MCF 10A (cell line): ENCODE measurements at places on chromosomes 12 and 14.
A peak's percentile ranks its signal among the peaks of the same experiment; 100 is the strongest.

GRCh38 chr12:56616244-56616643 is 13.9 kb downstream of the BAZ2A start:
- no peak for DNase-seq

DNA sequence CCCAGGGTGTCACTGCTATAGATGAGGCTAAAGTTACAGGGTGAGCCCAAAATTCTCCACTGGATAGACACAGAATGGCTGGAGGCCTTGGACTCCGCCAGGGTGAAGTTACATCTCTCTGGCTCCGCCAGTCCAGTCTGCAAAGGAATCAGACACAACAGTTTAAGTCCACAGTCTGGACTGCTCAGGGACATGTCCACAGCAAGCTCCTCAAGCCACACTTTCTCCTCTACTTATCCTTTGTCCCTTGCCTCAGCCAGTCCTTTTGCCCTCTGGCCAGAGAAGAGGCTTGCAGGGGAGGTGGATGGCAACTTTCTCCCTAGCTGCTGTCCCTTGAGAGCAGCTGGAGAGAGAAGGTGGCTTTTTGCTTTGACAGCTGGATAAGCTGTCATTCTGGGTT is 28.0 kb downstream of the PTPRB start:
- no peak for DNase-seq

GRCh38 chr14:55131370-55132137 is 2.5 kb downstream of the LGALS3 start:
- no peak for DNase-seq

DNA sequence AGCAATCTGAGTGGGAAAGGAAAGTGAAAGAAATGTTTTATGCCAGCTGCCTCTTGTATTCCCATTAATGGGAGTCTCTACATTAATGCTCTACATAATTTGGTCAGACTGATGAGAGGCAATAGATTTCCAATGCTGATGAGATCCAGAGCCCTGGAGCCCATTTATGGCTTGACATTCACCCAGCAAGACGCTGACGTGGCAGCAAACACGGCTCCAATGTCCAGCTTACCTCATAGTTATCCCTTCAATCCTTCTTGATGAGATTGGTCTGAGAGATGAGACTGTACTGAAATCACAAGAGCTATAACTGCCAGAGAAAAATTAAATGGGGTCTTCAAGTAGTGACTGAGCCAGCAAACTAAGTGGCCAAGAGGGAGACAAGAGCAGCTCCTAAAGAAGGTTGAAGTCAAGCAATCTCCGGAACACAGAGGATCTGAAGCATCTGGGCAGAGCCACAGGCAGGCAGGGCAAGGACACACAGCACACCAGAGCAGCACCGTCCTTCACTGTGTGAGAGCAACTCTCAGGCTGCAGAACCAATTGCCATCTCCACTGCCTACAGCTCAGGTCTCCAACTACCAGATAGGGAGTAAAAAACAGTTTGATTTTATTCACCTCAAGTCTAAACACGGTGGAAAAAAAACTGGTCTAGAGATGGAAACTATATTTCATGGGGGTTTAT is 7.3 kb upstream of the MYO1A start:
- DNase-seq = no peak

DNA sequence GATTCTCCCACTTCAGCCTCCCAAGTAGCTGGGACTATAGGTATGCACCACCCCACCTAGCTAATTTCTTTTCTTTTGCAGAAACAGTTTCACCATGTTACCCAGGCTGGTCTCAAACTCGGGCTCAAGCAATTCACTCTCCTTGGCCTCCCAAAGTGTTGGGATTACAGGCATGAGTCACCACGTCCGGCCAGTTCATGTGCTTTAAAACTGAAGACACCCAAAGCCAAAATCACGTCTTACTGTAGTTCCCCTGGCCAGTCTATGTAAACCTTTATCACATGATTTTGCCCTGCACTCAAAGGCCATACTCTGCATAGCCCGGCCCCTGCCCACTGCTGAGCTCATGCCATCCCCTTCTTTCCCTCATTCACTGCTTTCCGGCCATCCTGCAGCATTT is 4.5 kb downstream of the ALKBH2 start:
- no peak for DNase-seq

- DNase-seq = no peak
These were observed 3.8 kb upstream of the GZMH start for GRCh38 chr14:24613241-24613640.

DNA sequence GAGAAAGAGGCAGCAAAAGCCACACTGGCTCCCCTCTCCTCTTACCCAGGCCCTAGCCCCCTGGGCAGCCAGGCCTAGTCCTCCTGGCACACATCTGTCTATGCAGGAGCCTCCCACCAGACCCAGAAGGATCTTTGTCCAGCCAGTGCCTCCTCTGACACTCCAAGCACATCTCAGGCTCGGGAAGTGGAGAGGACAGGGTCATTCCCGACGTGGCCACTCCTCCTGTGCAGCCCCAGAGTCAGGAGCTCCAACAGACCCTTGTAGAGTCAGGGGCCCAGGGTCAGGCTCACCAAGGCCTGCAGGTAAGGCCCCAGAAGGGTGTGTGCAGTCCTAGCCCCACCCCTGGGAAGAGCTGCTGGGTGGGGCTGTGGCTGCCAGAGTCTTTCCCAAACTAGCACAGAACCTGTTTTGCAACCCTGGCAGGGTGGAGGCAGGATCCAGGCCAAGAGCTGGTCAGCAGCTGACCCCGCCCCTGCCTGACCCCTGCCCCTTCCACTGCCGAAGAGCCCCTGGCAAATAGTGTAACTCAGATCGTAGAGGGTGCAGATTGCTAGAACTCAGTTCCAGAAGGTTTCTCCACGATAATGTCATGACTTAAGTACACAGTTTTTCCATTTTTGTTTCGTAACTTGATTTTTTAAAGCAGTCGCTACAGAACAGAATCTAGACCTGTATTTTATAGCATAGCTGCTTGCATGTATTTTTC is 26.6 kb upstream of the PNMA1 start:
- peak; percentile 88 for DNase-seq

- DNase-seq = no peak
These were observed 61.0 kb downstream of the PPM1A start for GRCh38 chr14:60309867-60310552.

DNA sequence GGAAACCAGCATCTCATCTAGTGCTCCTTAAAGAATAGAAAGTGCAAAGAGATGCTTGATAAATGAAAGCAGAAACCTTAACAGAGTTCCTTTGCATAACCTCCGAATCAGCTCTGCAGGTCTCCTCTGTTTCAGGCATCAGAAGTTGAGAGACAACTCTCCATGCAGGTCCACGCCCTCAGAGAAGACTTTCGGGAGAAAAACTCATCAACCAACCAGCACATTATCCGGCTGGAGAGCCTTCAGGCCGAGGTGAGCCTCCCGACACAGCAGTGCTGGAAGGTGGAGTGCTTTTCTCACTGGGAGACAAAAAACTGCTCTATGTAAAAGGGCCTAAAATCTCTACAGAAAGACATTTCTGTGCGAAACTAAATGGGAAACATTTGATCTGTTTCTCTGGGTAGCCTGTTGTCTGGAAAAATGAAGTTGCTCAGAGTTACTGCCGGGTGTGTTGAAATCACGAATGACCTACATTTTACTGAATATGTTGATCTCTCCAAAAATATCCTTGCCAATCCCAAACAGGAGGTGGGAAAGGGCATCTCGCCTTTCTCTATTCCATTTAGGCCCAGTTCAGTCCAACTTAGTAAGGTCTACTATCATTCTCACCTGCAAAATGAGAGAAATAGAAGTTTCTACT is 54.9 kb downstream of the RAB35 start:
- DNase-seq = no peak

- no peak for DNase-seq
These were observed 41.8 kb upstream of the CORO1C start for GRCh38 chr12:108772891-108773797.

DNA sequence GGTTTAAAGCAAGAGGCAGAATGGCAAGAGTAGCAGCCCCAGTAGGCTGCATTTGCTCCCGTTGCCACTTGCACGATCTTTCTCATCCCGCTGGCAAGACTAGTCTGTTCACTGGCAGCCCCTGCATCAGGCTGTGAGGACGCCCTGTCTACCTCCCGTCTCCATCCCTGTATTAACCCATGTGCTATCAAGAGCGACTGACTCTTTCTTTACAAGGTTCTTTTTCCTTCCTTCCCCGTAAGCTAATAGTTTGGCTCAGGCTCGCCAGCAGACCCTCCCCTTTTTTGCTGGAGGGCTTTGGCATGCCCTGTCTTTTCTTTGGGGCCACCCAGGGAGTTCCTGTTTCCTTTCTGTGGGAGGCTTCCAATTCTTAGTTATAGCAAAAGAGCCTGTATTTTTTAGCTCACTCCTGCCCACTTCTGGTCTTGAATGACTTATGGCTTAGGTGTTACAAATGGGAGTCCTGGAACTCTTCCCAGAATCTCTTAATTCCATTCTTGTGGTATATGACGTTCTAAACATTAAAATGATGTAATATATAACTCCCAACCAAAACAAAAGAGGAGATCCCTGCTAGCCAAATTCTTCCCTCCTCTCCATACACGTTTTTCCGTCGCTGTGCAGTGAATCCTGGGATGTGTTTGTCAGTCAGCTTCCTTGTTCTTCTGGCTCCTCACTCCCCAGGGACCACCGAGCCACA is 149.0 kb downstream of the PRKCH start:
- peak; percentile 98 for DNase-seq

DNA sequence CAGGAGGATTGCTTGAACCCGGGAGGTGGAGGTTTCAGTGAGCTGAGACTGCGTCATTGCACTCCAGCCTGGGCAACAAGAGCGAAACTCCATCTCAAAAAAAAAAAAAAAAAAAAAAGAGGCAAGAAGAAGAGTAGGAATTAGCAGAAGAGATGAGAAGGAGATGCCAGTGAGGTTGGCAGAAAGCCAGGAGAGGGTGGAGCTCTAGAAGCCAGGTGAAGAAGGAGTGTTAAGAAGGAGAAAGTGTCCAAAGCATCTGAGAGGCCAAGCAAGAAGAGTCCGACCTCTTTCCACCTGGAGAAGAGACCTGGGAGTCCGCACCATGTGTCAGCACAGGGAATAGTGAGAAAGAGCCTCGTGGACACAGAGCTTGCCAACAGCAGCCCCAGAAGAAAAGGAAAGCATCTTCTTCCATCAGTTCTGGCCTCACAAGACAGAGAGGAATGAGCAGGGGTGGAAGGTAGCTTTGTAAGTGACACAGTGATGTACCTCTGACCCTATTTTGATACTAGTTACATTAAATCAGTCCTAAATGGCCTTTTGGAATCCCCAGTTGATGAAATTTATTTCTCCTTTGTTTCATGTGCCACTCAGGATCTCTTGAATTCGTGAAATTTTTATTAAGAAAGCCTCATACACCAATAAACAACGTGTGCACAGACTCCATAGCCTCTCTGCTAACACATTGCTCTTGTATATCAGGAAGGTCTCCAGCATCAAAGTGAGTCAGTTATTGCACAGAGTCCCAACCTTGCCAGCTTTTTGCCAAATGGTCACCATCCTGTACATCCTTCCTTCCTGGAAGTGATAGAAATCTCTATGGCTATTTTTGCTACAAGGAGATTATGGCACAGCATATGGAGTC is 70.6 kb downstream of the SAMD4A start:
- DNase-seq = peak; percentile 54
